ENCODE measurements at places on chromosomes 6 and 20. TPM values are rescaled to one million over a fixed set of nuclear protein-coding genes. Genes with fewer than 3 reads are reported as not detected.

GRCh38 chr6:29737707-29738630 lies 14.7 kb downstream of the HLA-F start:
- peak; percentile 48 for DNase-seq

GRCh38 chr6:91659891-91660290 lies 1073.0 kb upstream of the MAP3K7 start:
- DNase-seq, result no peak

DNA sequence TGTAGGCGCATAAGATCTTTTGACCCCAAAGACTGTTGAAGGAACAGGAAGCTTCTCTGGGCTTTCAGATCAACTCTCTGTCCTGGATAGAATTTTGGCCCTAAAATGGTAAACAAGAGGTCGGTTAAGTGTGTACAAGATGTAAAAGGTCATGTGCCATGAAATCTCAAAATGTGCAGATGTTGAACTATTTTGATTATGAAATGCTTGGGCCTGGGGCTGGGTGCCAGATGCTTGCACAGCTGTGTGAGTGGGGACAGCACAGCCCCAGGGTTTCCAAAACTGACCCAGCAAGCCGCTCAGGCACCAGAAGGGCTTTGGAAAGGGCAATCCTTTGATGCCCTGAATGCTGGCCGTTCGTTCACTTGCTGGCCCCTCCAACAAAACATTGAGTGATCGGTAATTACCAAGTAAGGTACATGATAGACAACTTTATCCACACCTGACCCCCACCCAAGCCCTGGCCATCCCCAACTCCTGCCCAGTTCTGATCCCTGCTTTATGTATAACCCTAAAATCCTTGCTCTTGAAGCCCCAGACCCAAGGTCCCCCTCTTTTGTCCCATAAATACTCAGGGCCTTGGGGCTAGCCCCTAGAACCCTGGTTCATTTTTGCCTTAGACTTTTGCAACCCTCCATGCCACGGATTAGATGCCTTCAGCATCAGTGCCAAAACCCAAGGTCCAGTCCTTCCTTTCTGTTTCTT lies 1.9 kb downstream of the TMEM239 start:
- no peak for DNase-seq

DNA sequence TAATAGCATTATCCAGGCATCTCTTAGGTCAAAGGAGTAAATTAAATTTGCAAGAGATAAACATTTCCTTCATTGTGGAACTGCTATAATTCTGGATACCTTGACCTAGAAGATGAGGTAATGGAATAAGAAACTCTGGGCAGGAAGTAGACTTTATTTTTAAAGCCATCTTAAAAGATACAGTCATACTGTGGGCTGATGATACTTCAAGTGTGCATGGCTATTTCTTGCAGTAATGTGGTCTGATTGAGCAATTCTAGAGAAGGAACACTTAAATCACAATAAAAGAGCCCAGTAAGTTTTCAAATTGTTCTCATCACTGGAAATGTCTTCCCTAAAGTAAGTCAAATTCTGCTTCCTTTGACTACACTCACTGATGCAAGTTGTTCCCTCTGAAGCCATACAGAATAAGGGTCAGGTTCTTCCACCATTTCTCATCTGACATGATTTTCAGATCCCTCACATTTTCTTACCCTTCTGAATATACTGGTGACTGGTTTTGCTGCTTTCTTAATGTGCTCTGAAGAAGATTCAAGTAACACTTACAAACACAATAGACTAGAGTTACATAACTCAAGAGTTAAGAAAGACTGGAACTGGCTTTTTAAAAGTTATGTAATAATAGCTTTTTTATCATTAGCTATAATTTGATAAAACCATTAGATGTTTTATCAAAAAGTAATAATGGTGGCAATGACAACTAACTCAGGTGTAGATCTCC lies 62.6 kb upstream of the TMEM244 start:
- no peak for DNase-seq

GRCh38 chr6:119879731-119880130 lies 530.2 kb upstream of the MAN1A1 start:
- no peak for DNase-seq

GRCh38 chr6:143298071-143298470 lies 152.4 kb downstream of the ADAT2 start:
- DNase-seq, result no peak

- DNase-seq, result no peak
These were observed 64.9 kb downstream of the IRF4 start for GRCh38 chr6:456358-456867.

GRCh38 chr6:4728436-4728769 lies 47.8 kb upstream of the CDYL start:
- DNase-seq, result no peak

DNA sequence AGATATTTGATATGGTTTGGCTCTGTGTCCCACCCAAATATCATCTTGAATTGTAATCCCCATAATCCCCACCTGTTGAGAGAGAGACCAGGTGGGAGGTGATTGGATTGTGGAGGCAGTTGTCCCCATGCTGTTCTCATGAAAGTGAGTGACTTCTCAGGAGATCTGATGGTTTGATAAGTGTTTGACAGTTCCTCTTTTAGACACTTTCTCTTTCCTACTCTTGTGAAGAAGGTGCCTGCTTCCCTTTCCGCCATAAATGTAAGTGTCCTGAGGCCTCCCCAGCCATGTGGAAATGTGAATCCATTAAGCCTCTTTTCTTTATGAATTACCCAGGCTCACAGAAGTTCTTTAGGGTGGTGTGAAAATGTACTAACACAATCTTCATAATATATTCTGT lies 1404.0 kb upstream of the ADGRB3 start:
- no peak for DNase-seq

- no peak for DNase-seq
These were observed 26.9 kb downstream of the NRN1 start for GRCh38 chr6:5979650-5980420.

DNA sequence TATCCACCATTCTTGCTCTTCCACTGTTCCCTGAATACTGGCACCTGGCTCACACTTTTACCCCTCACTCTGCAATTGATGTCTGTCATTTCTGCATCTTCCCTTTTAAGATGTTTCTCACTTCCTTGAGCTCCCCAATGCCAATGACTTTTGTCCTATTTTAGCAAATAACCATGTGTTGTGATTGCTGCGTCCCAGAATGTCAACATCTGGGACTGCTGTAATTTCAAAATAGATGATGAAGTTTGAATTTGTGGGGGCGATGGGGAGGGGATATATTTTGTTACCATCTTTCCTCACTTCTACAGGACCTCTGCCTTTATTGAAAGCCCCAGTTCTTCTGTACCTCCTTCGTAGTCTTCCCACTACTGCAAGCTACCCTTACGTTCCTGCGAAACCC lies 40.0 kb upstream of the ADGRF5 start:
- DNase-seq, result no peak

DNA sequence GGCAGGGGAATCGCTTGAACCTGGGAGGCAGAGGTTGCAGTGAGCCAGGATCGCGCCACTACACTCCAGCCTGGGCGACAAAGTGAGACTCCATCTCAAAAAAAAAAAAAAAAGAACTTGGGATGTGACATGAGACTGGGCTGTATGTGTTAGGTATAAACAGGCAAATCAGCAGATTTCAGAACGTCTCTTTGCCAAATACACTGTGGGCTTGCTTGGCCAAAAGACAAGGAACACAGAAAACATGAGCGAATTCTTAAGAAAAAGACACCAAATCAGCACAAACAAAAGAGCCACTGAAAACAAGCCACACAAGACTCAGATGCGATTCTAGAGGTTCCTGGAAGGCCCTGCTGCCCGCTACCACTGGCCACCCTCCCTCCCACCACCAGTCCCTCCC lies 12.5 kb downstream of the ETV7 start:
- DNase-seq, result no peak

GRCh38 chr6:126253431-126253830 lies 86.5 kb upstream of the CENPW start:
- no peak for DNase-seq

DNA sequence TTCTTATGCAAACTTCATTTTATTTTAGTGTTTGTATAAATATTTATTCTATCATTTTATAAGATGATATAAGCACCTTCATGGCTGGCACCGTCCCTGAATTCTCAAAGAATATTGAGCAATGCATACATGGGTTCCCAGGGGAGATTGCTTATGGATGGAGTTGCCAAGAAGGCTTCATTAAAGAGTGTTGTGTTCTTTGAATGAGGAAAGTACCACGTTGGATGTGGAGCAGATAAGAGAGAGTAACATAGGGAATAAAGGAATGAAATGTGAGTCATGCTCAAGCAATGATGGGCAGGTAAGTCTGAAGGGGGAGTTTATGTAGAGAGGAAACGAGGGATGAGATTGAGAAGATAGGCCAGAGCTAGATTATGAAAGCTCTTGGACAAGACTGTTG lies 10.3 kb downstream of the DSE start:
- DNase-seq, result no peak

- DNase-seq, result no peak
These were observed 155.0 kb upstream of the HTR1E start for GRCh38 chr6:86782328-86782727.

DNA sequence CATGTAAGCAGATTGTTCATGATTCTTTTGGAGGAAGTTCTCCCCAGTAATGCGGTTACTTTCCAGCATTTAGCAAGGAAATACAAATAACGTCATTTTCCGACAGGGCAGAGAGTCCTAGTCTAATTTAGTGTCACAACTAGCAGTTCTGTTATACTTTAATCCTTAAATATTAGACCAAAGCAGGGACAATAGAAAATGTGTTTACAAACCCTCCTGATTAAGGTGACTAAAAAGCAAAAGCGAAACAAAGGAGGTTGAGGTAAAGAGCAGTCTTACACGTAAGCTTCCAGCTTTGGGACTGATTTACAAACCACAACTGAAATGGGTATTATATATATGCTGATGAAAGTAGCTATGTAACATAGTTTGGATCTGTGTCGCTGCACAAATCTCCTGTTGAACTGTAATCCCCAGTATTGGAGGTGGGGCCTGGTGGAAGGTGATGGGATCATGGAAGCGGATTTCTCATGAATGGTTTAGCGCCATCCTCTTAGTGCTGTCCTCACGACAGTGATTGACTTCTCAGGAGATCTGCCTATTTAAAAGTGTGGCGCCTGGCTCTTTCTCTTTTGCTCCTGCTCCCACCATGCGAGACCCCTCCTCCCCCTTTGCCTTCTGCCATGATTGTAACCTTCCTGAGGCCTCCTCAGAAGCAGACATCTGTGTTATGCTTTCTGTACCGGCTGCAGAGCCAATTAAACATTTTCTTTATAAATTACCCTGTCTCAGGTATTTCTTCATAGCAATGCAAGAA lies 81.9 kb downstream of the PLCB1 start:
- DNase-seq, result peak; percentile 14

- no peak for DNase-seq
These were observed 14.5 kb upstream of the NTSR1 start for GRCh38 chr20:62694106-62694505.

DNA sequence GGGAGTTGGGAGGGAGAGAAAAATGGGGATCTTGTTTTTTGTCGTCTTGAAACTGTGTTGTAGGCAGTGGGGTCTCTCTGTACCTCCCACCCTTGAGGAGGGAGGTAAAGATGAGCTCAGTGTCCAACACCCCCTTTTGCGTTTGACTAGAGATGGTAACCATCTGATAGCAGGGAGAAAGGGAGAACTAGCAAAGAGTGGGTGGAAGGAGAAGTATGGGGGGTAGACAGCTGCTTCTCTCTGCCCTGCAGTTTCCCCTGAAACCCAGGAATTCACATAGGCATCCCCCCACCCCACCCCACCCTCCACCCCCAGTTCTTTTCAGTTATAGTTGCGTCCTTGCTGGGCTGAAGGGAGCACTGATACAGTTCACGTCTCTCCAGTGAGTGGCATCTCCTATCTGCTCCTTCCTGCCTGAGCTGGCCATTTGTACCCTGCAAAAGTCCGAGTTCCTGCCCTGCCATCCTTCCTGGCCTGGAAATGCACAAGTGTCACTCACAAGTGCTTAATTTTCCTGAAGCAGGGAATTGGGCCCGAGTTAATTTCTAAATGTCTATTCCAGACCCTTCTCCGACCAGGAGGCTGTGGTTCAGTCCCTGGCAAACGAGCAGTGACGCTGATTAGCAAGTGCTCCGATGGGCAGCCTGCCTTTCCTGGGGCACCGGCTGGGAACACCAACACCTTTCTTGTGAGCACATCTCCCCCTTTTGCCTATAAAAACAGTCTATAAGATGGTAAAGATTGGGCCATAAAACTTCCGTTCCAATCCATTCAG lies 1.5 kb downstream of the SIRPA start:
- DNase-seq, result no peak

DNA sequence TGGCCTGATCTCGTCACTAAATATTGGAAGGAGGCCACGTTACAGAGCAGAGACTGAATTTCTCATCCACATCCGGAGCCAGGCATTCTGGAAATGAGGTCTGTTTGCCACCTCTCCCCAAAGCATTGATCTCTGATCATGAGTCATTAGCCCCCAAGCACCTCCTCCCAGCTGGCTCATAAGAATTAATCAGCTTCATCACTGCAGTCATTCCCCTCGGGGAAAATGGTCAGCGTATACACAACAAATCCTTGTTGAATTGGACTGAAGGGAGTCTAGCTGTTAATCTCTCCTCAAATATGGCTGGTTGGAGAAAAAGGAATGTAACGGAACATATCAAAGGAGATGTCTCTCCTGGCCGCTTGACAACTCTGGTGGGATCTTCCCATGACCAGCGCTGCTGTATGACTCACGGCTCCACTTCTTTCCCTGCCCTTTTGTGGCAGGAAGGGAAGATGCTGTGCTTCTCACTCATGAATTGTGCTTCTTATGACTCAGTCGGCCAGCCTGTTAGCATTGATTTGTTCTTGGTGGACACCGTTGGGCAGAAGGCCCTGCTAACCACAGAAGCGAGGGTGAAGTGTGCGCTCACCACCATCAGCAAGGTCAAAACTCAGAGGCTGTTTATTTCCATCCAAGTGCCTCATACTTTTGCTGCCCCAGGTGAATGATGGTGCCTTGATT lies 76.7 kb downstream of the RNF182 start:
- no peak for DNase-seq

GRCh38 chr6:36333931-36334725 lies 2.6 kb downstream of the BNIP5 start:
- DNase-seq, result no peak

- no peak for DNase-seq
These were observed 58.0 kb downstream of the CD2AP start for GRCh38 chr6:47535316-47536225.

- DNase-seq, result no peak
These were observed 53.9 kb downstream of the PXDC1 start for GRCh38 chr6:3697609-3698008.

GRCh38 chr6:134081506-134081905 lies 29.1 kb upstream of the SLC2A12 start:
- no peak for DNase-seq

Gene LINC00237
- not detected for total RNA-seq

Gene ECT2L
- not detected for total RNA-seq

Gene FKBP5
- total RNA-seq, result 55.7 TPM

Gene OR2H2
- not detected for total RNA-seq

Gene TGM3
- total RNA-seq, result not detected

Gene PI16
- 0.20 TPM for total RNA-seq

Gene RSPH9
- not detected for total RNA-seq

Gene GPSM3
- 82.0 TPM for total RNA-seq

Gene LAMA4
- not detected for total RNA-seq

Gene RNF8
- total RNA-seq, result 35.2 TPM

Gene KCNK15
- total RNA-seq, result 0.09 TPM

Gene PGC
- total RNA-seq, result not detected

Gene GSTA5
- not detected for total RNA-seq

Measured in CD8-positive, alpha-beta memory T cell (primary cell).